ENCODE measurements at places on chromosomes 12 and 14.

DNA sequence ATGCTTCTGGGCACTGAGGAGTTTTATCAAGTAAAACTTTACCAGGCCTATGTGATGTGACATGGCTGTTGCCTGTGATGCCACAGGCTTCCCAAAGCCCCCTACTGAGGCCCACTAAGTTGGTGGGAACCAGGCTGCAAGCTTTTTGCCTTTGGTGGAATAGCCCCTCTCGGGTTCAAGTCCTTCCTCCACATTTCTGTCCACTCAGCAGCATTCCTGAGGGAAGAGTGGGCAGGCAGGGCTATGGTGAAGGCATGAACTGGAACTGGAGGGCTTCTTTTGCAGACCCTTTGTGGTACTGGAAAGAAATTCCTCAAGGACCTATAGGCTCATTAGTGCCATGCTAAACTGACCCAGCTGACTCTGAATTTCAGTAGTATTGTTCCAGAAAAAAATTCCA is 48.5 kb downstream of the WDR20 start:
- no peak for DNase-seq

- no peak for DNase-seq
These were observed 90.8 kb upstream of the PTPRQ start for GRCh38 chr12:80353254-80353653.

DNA sequence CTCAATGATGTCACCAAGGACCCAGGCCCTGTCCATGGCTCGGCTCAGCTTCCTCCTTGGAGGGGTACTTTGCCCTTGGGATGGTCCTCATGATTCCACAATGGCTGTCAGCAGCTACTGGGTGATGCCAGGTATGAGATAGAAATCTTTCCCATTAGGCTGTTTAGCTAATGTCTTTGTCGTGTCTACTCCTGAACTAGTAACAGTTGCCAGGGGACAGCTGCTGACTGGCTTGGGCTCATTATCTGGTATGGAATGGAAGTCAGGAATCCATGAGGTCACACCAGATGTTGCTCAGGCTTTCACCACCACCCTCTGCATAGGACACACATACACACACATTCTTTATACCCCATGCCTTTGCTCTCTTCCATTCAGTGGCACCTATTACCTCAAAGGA is 9.2 kb downstream of the PRPH start:
- DNase-seq, result no peak

GRCh38 chr12:88299567-88300101 is 157.5 kb downstream of the TMTC3 start:
- DNase-seq, result no peak

GRCh38 chr12:69779928-69780327 is 41.3 kb downstream of the RAB3IP start:
- DNase-seq, result no peak

DNA sequence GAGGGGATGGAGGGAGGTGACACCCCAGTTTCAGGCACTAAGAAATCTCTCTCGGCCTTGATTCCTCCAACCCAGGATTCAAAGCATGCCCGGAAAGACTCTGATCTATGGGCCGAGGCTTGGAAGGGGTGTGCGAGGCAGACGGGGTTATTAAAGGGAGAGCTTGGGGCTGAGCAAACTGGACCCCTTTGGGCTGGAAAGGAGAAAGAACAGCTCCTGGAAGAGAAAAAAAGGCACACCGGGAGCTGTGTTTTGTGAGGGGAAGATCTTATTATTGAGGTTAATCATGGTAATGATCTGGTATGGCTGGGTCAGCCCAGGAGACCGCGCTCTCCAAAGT is 5.7 kb upstream of the HOXC4 start:
- no peak for DNase-seq

GRCh38 chr14:24274101-24274543 is 2.7 kb upstream of the RABGGTA start:
- DNase-seq, result no peak

GRCh38 chr12:99087278-99087677 is 442.2 kb downstream of the APAF1 start:
- DNase-seq, result no peak

DNA sequence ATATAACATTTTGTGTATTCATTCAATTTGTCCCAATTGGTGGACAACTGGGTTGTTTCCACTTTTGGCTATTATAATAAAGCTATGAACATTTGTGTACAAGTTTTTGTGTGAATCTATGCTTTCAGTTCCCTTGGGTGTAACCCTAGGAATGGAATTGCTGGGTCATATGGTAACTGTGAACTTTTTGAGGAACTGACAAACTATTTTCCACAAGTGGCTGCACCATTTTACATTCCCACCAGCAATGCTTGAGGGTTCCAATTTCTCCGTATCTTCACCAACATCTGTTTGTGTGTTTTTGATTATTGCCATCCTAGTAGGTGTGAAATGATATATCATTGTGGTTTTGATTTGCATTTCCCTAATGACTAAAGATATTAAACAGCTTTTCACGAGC is 13.0 kb downstream of the LPCAT3 start:
- no peak for DNase-seq

DNA sequence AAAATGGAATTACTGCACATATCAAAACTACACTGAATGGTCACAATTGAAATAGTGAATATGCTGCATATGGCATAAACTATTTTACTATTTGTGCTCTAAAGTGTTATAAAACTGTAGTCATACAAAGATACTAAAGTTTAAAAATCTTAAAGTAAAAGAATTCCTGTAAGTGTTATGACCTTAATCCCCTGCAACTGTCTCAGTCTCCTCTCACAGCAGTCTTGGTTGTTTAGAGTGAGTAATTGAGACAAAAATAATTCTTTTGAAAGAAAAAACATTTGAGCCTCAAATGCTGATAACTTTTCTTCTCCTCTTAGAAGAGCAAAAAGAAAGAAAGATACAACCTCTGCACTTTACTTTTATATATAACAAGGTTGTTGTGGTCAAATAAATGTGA is 99.9 kb downstream of the SYT1 start:
- DNase-seq, result no peak

DNA sequence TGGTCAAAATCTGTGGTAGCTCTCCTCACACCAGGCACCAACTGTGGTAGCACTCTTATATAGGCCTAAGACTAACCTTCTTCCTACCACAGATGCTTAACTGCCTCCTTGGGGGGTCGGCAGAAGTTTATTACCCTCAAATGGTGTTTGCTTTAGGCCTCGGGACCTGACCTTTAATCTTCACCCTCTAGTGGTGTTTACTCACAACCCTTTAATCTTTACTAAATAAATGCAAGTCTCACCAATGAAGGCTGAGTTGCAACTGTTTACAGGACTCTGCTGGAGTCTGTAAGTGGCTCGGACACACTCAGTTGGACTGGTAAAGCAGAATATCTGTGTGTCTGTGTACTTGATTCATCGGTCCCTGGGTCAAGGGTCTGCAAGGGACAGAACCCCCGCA is 29.4 kb downstream of the CCER1 start:
- DNase-seq, result no peak

- no peak for DNase-seq
These were observed 78.8 kb downstream of the GSC start for GRCh38 chr14:94690896-94691659.

- DNase-seq, result no peak
These were observed 73.2 kb upstream of the EGLN3 start for GRCh38 chr14:34023824-34024767.

GRCh38 chr12:117450209-117450608 is 88.8 kb upstream of the NOS1 start:
- no peak for DNase-seq

DNA sequence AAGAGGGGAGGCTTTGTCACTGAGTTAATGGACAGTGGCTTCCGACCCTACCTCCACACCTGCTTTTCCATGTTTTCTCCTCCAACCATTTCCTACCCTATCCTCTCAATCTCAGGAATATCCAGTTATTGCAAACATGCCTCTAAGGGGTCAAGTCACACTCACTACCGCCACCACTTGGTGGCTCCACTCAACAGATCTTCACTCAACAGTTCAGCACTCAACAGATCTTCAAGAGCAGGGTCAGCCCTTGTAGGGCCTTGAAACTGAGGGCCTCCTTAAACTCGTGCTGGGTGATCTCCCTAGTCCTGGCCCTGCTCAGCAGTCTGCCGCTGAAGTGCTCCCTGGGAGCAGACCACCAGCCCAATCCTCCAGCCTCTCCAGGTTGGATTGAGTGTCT is 14.2 kb downstream of the ZNF641 start:
- DNase-seq, result no peak

- no peak for DNase-seq
These were observed 85.1 kb downstream of the DERA start for GRCh38 chr12:15996254-15996653.

DNA sequence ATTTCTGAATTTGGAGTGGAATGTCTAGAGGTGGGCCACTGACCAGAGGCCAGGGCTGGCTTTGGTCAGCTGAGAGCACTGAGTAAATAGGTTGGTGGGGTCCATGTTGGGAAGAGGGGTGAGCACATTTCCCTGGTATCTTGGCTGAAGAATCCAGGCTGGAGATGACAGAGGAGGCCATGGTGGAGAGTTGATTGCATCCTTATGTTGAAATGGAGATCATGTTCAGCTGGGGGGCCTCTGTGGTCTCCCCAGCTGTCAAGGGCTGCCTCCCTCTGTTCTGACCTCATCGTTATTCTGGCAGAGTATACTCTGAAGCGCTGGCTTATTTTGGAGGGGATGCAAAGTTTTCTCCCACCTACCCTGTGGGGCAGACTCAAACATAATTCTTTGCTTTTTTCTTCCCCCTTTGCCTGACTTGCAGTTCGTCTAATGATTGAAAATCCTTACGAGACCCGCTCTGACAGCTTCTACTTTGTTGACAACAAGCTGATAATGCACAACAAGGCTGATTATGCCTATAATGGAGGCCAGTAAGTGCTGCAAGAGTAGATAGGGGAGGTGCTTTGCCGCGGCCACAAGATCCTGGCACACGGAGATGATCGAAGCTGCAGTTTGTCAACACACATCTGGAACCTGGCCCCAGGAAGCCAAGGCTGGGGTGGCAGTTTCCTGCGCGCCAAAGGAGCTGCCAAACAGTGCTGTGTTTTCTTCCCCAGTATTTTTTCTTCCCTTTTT is 6.0 kb upstream of the ACADS start:
- DNase-seq, result no peak

DNA sequence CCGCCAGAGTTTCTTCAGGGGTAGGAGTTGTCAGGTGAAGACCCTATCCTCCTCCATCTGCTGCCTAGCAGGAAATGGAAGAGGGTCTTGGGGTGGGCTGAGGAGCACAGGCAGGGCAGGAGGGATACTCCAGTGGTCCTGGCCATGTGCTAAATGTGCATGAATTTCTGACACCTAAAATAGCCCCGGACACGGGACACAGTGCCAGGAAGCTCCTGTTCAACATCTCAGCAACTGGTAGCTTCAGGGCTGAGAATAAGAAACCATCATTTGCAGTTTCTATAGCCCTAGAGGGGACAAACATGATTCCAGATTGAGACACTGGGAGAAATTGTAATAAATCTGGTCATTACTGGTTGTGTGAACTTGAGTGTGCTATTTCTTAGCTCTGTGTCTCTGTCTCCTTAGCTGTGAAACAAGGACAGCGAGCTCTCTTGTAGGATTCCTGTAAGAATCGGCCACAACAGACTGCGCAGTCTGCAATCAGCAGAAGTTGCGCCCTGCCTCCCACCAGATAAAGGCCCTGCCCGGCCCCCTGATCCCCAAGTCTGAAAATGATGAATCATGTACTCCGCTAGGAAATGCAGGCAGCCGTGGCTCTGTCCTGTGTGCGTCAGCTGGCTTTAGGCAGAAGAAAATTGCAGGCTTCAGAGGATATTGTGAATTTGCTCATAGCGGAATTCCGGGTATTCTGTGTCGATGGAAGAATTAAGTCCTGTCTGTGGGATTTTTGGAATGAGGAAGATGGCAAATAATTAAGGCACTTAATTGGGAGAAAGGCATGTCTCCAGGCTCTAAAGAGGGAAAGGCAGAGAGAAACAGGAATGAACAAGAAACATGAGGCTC is 35.2 kb upstream of the MEG3 start:
- no peak for DNase-seq

- DNase-seq, result no peak
These were observed 93.5 kb upstream of the CEP83 start for GRCh38 chr12:94553130-94553519.

DNA sequence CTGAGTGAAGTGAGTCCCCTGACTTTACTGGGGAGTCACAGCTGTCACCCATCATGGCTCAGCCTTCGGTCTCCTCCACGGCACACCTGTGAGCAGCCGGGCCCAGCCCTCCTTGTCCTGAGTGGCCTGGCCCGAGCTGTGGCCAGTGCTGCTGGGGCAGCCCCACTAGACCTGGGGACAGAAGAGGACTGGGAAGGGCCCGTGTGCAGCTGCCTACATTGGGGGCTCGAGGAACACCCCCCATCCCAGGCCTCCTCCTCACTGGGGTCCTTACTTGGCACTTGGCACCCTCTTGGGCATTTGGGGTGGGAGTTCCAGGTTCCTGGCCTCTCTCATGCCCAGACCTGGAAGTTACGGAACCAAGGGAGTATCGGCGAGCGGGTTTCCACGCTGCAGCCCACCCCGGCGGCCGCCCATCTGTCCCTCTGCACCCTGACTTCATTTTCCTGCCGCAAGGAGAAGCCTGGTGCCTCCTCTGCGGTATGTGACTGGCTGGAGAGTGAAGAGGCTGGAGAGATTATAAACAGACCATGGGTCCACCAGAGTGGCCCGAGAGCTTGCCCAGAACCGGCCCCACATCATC is 179.7 kb downstream of the KIF26A start:
- DNase-seq, result no peak

DNA sequence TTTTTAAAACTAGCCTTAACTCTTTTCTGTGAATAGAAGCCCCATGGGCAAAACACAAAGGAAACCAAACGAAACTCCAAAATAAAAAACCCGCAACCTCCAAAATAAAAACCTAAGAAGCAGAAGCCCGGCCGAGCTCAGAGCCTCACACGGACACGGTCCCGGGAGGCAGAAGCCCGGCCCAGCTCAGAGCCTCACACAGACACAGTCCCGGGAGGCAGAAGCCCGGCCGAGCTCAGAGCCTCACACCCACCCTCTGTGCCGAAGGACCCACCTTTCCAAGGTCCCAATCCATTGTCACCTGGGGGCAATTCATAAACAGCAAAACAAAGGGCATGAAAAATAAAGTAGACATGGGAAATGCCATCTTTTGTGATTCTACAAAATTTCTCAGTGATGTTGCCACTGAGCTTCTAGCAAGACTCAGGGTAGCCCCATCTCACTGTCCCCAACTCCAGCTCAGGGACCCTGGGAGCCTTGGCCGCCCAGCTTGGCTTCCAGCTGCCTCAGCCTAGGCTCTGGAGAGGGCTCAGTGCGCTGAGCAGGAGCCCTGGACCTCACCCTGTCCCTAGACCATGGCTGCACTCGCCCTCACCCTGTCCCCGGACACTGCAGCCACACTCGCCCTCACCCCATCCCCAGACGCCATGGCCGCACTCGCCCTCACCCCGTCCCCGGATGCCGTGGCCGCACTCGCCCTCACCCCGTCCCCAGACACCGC is 82.2 kb downstream of the GALNT9 start:
- no peak for DNase-seq

DNA sequence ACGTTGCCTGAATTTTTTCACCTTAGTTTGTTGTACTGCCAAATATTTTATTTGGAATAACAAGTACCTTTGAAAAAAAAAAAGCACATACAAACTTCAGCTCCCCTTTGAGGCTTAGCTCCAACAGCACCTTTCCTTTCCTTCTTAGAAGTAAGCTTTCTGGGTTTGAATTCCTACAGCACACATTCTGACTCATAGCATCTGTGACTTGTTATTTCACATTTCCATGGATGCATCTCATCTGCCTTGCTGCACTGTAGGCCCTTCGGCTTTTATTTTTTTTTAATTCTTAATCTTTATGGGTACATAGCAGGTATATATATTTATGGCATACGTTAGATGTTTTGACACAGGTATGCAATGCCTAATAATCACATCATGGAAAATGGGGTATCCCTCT is 7.2 kb downstream of the LGALS3 start:
- DNase-seq, result no peak

- DNase-seq, result no peak
These were observed 5.9 kb upstream of the PDE1B start for GRCh38 chr12:54543526-54543925.
